ENCODE measurements at places on chromosomes 16 and 17.

DNA sequence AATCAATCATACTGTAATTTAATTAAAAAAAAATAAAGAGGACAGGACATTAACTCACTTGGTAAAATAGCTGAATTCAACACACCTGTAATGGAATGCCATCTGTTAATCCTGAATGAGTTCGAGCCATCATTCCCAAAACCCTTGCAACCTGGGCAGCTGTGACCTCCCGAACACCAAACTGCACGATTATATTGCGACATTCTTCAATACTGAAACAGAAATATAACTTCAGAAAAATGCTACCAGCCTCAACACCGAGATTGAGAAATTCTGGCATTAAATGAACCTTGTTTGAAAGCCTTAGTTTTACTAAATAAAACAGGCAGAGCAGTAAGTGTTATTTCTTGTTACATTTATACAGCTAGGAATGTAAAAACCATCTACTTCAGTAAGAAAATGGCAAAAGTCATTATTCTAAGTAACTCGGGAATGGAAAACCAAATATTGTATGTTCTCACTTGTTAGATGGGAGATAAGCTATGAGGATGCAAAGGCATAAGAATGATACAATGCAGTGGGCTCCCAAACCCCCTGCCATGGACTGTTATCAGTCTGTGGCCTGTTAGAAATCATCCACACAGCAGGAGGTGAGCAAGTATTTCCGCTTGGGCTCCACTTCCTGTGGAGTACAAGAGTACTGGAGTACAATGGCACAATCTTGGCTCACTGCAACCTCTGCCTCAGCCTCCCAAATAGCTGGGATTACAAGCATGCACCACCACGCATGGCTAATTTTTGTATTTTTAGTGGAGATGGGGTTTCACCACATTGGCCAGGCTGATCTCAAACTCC lies 46.5 kb downstream of the CNOT1 start:
- no peak for DNase-seq

GRCh38 chr17:56845934-56846333 lies 12.0 kb downstream of the DGKE start:
- DNase-seq: no peak

DNA sequence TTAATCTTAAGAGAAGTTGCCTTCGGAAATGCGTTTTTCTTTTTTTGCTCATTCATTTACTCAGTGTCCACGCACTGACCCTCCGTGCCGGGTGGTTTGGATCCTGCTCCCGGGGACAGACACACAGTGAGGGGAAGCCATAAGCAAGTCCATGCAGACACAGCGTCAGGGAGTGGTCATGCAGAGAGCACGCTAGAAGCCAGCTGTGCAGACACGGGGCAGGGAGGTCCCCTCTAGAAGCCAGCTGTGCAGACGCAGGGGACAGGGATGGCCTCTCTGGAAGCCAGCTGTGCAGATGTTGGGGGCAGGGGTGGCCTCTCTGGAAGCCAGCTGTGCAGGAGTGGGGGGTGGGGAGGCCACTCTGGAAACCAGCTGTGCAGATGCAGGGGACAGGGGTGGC lies 4.8 kb downstream of the GAA start:
- DNase-seq: no peak

DNA sequence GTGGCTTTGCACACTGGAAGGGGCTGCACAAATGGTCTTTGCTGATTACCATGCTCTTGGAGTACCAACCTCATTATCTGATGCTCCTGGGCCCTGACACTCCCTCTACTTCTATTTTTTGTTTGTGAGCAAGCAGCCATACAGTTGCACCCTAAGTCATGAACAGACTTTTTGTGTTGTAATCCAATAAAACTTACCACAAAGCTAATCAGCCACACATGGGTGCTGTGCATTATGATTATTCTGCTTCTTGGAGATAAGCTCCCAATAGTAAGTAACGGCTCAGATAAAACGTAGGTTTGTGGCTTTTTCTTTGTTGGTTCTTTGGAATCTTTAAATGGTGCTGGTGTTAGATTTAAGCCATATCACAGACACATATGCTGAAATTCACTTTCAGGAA lies 76.2 kb downstream of the CCT6B start:
- DNase-seq: no peak

DNA sequence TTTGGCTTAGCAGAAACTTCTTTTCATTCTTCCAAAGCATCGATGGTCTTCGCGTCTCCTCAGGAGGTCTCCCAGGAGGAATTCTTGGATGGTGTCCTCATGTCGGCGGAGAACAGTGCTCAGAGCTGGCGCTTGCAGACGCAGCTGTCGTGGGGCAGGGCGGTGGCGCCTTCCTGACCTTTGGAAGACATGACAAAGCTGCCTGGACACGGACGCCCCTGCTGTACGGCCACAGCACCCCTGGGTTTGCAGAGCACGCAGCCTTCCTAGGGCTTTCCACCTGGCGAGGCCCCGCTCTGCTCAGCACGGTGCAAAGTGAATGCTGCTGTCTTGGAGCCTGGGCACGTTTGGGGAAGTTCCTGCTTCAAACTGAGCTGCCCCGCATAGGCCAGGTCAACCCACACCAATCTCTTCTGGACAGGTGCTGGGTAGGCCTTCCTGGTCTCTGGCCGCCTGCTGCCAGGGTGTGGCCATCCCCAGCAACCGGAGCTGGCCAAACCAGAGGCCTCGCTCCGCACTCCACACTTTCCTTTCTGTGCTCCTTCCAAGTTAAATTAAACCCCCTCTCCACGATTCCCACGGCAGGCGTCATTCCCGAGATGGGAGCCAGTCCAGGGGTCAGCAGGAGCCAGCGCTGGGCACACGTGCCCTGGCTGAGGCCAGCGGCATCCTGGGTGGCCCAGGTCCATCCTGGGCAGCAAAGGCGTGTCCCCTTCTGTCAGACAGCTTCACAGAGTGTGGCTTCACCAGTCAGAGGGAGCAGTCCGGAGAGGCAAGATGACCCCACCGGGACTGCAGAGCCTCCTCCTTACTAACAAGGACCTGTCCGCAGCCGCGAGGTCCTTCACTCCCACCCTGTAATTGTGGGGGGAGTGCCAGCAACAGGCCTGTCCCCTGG lies 15.0 kb upstream of the KREMEN2 start:
- DNase-seq: no peak

- no peak for DNase-seq
Observed at GRCh38 chr17:58210922-58211321, 8.1 kb downstream of the MKS1 start.

DNA sequence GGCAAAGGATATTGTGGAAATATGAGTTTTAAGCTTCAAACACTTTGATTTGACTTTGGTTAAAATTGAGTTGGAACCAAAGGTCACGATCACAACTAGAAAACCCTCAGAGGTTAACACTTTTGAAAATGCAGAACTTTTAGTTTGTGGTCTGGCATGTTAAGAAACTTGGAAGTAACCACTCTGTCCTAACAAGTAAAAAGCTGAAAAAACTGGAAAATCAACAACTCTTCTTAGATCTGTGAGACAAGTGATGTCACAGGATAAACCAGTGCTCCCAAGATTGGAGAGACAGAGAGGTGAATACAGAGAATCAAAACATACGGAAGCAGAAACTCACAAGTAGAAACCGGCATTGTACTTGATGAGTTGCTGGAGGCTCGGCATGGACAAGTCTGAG lies 17.4 kb downstream of the MFSD6L start:
- DNase-seq: no peak

- DNase-seq: no peak
Observed at GRCh38 chr16:75398333-75398732, 35.0 kb downstream of the CFDP1 start.

- peak; percentile 43 for DNase-seq
Observed at GRCh38 chr16:3004319-3004718, 8.4 kb upstream of the CLDN9 start.

DNA sequence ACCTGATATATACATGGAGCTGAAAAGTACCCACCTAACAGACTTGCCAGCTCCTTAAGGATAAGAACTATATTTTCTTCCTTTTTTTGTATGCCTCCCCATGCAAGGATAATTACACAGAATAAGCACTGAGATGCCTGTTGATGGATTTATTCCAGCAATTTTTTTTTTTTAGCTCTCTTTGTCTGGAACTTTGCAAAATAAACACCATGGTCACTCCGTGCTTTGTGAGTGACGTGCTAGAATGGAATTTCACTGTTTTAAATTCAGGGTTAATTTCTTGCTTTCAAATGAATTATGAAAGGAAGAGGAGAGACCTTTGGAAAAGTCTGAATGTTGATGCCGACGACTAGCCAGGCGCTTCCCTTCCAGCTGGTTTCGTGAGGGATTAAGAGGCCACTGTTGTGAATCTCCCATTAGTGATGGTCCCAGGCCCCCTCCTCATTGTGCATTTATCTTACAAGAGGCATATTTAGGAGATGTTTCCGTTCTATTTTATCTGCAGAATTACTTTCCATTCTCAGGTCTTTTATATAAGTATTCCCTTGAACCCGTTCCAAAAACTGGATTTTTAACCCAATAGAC lies 529.1 kb downstream of the WWOX start:
- DNase-seq: no peak

DNA sequence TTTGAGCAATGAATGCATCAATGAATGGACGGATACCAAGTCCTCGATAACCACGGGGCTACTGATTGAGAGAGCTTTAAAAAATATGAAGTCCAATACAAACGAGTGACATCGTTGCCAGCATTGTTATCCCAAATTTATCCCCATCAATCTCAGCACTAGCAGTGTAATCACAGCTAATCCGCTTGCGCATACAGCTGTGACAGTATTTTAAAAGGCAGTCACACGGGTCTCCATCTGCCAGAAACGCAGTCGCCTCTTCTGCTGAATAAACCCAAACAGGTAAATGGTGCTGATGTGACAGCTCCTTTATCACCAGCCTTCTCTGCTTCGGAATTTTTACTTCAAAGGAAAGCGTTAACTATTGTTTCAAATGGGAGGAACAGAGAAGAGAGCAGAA lies 311.1 kb downstream of the XYLT1 start:
- no peak for DNase-seq

DNA sequence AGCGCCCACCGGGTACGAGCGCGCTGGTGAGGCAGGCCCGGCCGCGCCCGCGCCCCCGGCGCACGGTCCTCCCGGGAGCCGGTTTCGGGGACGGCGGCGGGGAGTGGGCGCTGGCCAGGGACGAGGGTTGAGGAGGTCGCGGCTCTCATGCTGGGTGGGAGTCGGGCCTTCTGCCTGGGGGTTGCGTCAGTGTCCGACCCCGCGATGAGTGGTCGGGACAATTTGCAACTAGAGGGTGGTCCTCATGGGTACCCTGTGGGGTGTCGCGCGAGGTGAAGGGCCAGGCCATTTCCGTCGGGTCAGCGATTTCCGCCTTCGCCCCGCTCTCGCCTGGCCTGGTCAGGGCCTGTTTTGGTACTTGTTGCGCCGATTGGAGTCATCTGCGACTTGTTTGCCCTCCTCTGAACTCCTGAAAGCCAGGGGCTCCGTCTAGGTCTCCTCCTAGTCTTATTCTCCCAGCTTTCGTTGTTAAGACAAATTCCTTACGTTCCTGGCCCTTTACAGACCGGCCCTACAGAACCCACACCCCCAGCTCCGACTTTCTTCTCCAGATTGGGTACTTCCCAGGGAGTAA lies 14.9 kb downstream of the NAA60 start:
- peak; percentile 38 for DNase-seq

GRCh38 chr16:4481526-4481925 lies 5.3 kb downstream of the HMOX2 start:
- no peak for DNase-seq

- no peak for DNase-seq
Observed at GRCh38 chr17:12985431-12986293, 32.2 kb downstream of the ELAC2 start.

- no peak for DNase-seq
Observed at GRCh38 chr17:27733773-27734172, 66.6 kb downstream of the NOS2 start.

DNA sequence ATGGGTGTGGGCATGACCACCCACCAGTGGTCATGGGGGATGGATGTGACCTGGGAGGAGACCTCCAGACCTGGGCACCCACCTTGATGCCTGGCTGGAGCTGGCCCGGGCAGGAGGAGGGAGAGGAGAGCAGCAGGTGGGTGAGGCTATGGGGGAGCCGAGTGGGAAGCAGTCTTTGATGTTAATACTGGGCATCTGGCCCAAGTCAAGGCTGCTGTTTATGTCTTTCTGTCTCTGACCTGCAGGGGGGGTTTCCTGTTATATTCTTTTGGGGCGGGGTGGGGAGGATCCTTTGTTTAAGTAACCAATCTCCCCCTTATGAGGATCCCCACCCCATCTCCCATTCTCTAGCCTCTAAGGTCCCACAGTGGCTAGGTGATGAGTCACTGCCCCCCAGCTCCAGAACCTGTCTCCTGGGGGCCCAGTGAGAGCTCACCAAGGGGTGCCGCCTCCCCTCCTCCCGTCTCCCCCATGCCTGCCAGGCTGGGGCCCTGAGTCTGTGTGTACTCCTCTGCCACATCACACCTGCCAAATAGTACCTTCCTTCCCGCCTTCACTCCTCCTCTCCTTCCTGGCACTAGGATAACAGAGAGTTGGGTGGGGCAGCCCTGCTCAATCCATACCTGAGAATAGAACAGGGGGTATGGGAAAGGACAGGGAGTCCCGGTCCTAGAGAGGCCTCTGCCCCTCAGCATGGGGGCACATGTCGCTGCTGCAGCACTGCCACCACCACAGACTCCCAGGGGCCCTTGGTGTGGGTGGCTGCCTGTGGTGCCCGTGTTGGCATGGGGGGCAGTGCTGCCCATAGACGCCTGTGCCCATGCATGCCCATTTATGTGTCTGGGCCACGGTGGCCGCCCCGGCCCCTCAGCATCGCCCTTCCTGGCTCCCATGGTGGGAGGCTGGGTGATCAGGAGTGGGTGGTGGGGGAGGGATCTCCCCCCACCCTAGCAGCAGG lies 7.3 kb downstream of the THRA start:
- DNase-seq: peak; percentile 67

GRCh38 chr16:1216681-1217400 lies 8.2 kb downstream of the TPSG1 start:
- no peak for DNase-seq

DNA sequence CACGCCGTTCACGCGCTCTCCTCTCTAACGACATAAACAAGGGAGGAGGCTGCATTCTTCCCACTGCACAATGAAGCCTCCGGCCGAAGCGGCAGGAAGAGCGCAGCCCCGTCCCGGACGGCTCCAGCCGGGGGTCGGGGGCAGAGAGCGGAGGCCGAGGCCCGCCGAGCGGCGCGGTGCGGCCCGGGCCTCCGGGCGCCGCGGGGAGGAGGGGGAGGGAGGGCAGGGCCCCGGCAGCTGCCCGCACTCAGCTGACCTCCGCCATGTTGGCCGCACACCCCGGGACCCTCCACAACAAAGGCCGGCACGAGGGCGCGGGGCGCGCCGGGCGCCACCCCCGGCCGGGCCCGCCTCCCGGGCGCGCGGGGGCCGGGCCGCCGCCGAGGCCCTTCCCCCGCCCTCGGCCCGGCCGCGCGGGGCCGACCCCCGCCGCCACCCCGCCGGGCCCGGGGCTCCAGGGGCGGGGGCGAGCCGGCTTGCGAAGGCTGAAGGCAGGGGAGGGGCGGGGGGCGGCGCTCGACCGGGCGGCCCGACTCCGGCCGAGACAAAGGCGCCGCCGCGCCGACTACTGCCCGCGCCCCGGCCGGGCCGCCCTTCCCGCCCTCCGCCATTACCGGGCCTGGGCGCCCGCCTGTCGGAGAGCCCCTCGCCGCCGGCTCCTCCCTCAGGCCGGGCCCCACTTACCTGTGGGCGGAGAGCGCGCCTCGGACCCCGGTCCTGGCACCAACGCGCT lies 527 bp downstream of the SIAH1 start:
- peak; percentile 71 for DNase-seq

GRCh38 chr17:143785-144281 lies 6.5 kb downstream of the SCGB1C2 start:
- DNase-seq: peak; percentile 64
